ENCODE measurements at places on chromosomes 7 and 10.

GRCh38 chr10:17729630-17730029 is 22.4 kb upstream of the TMEM236 start:
- DNase-seq: no peak

- DNase-seq: no peak
Measured at GRCh38 chr7:6419310-6419773, 28.4 kb downstream of the DAGLB start.

- DNase-seq: no peak
Measured at GRCh38 chr10:114332301-114333192, 71.8 kb downstream of the AFAP1L2 start.

GRCh38 chr7:51253157-51253556 is 63.5 kb downstream of the COBL start:
- no peak for DNase-seq

DNA sequence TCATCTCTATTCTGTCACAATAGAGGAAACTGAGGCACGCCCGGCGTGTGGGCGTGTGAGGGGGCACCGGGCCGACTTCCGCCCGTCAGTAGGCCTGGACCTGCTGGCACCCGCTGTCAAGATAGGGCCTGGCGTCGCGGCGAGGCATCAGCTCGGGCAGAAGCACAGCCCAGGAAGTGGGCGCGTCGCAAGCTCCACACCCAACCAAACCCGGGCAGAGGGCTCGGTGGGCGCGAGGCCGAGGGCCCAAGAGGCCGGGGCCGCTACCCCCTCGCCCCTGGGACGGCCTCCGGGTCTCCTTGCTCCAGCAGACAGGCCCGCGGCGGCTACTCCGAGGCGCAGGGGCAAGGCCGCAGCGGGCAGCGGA is 91.2 kb downstream of the SPAG6 start:
- DNase-seq: no peak

GRCh38 chr7:106551936-106552335 is 109.0 kb downstream of the CCDC71L start:
- no peak for DNase-seq
